ENCODE measurements at places on chromosomes 2 and 18.

DNA sequence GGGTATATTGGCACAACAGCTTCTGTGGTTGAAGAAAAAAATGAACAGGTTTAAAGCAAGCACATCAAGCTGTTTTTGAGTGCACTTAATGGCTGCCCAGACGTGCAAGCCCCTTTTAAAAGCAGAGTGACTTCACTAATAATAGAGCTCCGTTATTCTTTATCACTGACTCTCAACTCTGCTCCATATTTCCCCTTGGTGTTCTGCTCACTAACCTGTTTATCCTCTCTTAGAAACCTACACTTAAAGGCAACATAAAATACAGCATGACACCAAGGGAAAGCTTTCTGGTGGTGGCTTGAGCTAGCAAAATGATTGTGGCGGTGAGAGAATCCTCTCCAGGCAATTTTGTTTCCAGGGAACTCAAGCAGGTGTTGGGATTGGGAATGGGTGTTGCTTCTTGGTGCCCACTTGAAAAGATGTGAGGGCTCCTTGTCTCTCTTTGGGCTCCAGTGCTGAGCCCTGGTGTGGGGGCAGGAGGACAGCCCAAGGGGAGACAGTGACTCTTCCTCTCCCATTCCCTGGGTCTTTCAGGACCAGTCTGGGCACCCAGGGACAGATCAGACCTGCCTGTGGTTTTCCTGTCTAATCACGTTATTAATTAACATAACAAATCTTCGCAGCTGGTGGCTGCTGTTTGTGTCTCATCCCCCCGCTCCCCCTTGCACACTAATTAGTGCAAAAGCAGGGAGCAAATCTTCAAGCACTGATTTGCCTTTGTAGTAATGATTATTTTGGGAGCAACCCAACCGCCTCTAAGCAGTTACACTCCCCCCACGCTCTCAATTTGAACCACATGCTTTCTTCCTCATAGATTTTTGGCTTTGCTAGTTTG lies 289.4 kb upstream of the CXCR4 start:
- no peak for DNase-seq

DNA sequence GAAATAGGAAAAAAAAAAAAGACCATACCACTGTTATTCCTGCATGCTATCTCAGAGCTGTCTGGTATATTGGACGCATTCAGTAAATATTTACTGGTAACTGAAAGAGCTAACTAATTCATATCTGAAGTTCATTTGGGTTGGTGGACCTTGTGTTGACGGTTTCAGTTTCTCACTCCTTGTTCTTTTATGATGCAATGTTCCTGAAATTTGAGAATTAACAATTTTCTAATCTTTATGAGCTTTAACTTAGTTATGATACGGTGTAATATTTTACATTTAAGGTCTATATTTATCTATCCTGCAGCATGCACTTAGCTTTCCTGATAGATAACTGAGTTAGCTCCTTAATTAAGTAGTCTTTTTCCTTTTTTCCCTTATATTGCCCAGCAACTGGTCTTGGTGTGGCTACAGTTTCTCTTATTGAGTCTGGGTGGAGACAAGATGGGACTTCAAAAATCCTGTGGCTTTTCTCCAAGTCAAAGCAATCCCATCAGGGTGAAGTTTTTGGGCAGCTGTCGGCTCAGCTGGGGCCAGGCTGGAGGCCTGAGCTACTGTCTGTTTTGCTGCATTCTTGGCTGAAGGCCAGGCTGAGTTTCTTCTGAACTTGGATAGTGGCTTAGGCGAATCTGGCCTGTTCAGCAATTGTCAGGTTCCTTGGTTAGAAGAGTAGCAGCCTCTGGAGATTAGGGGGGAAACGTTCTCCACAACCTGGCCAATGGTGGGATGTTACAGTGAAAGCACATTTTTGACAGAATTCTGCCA lies 78.4 kb upstream of the MEX3C start:
- no peak for DNase-seq

GRCh38 chr2:240728827-240729226 lies 37.2 kb downstream of the AQP12A start:
- DNase-seq: no peak

- no peak for DNase-seq
Observed at GRCh38 chr2:85727798-85728197, 26.0 kb upstream of the ATOH8 start.

DNA sequence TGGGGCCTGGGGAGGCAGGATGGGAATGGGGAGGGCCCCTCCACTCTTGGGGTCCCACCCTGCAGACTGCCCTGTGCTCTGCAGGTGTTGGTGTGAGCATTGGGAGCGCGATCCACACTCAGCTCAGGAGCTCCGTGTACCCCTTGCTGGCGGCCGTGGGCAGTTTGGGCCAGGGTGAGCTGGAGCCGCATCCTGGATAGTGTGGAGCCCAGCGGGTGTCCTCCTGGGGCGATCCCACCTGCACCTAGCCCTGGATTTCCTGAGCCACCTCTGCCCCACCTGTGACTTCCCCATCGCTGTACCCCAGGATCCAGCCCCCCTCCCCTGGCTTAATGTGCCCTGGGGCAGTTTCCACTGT lies 2.6 kb downstream of the PROM2 start:
- no peak for DNase-seq

DNA sequence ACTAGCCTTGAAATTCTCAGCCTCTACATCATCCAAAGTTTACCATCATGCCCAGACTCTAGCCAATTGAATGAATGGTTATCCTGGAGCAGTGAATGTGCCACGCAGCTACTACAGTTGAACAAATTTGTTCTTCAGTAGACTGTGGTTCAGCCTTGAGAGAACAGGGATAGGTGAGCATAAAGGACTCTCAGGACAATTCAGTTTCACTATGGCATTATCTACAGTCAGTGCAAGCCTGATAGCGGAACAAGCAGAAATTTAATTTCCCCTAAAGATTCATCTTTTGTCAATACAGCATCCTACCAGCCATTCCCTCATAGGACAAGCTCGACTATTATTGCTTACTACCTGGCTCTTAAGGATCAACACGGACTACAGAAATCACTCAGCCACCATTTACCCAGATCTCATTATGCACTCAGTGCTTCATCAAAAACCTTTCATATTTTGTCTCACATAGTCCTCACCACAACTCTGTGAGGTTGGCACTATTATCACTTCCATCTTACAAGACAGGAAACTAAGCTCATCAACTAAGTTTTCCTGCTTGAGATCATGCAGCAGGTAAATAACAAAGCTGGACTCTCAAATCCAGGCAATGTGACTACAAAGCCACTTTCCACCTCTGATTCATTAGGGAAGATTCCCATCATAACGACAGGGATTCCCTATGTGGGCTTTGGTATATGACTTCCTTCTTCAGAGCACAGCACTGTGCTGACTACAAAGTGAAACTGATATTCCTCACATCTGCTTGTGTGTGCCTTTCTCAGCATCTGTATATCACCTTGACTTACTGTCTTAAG lies 181.5 kb upstream of the ACVR2A start:
- DNase-seq: no peak

GRCh38 chr18:57433482-57433881 lies 1.7 kb upstream of the ONECUT2 start:
- no peak for DNase-seq

DNA sequence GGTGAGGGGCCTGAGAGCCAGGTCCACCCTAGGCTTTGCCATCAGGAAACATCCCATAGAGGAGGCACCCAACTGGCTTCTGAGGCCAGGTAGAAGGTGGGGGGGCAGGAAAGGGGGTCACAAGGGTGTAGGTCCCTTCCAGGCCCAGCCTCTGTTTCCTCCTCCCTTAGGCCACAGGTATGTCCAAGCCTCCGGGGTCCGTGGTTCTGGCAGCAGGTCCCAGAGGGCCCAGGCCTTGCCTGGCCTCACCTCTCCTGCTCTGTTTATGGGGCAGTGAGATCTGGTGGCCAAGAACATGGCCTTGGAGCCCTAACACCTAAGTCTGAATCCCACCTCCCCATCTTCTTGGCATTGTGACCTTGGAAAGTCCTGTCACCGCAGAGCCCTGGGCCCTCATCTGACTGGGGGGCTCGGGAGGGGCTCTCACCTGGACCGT lies 21.6 kb upstream of the GPR17 start:
- no peak for DNase-seq

GRCh38 chr2:120820953-120821279 lies 85.2 kb downstream of the GLI2 start:
- DNase-seq: no peak

DNA sequence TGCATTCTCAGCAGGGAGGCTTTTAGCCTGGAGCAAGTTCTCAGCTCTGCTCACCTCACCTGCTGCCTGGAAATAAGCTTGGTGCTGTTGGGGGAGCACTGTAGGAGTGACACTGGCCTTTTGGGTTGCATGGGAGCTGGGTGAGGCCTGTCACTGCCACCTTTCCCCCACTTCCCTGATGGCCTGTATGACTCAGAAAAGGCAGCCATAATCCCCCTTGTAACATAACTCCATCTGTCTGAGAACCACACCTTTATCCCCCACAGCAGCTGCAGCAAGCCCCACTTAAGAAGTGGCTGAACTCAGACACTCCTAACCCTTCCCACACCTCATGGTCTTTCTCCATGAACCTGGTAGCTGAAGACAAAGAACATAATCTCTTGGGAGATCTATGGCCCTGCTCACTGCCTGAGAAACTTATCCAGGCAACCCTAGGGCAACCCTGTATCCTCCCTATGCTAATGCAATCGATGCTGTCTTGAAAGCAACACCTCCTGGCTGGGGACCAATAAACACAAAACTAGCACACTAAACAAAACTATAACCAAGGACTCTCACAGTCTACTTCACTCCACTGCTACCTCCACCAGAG lies 258.9 kb upstream of the OSR1 start:
- DNase-seq: no peak

- no peak for DNase-seq
Observed at GRCh38 chr2:236195726-236196125, 27.5 kb upstream of the GBX2 start.

DNA sequence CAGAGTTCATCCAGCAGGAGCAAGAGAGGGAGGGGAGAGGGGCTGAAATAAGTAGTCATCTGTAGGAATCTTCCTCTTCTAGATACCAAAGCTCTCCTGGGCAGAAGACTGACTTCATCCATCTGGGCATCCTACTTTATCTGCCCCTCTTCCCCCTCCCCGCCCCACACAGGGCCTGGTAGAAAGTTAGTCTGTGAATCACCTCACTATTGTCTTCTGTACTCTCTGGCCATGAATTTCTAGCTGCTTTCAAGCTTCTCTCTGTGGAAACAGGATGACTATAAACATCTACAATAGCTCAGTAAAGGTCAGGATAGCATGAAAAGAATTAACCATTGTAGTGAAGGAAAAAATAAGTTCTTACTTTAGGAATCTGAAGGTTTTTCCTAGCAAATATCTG lies 47.7 kb upstream of the RNU4ATAC start:
- DNase-seq: no peak

DNA sequence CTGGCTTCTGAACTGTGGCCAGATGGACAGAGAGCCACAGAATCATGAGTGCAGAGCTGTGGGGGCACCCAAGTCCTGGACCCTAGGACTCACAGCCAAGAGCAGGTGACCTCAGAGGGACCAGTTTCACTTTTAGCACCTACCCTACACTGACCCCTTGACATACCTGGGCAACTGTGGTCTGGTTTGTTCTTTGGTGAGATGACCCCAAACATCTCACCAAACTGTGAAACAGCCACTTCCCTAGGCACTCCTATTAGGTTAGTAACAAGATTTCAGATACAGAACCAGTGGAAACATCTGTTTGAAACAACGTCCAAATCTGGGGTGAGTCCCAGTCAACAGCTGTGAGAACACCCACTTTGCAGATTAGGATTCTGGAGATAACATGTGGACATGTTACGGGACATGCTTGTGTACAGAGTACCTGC lies 1.9 kb upstream of the ZFP36L2 start:
- DNase-seq: no peak

- DNase-seq: peak; percentile 58
Observed at GRCh38 chr2:205763708-205764211, 81.5 kb downstream of the NRP2 start.

DNA sequence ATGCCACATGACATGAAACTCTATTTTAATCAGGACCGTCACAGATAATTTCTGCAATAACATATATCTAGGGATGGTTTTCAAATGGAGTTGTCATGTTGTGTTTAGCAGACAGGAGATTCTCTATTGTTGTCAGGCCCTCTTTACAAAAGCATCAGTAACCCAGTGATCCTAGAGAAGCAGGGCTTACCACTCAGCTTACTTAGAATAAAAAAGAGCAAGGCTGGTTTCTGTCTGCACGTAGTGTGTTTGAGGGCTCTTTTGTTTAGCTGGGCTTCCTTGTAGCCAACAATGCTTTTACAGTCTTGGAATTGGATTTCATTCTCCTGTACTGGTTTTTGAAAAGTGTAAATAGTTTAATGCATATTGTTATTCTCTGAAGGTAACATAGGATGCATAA lies 210.5 kb upstream of the NRP2 start:
- no peak for DNase-seq

DNA sequence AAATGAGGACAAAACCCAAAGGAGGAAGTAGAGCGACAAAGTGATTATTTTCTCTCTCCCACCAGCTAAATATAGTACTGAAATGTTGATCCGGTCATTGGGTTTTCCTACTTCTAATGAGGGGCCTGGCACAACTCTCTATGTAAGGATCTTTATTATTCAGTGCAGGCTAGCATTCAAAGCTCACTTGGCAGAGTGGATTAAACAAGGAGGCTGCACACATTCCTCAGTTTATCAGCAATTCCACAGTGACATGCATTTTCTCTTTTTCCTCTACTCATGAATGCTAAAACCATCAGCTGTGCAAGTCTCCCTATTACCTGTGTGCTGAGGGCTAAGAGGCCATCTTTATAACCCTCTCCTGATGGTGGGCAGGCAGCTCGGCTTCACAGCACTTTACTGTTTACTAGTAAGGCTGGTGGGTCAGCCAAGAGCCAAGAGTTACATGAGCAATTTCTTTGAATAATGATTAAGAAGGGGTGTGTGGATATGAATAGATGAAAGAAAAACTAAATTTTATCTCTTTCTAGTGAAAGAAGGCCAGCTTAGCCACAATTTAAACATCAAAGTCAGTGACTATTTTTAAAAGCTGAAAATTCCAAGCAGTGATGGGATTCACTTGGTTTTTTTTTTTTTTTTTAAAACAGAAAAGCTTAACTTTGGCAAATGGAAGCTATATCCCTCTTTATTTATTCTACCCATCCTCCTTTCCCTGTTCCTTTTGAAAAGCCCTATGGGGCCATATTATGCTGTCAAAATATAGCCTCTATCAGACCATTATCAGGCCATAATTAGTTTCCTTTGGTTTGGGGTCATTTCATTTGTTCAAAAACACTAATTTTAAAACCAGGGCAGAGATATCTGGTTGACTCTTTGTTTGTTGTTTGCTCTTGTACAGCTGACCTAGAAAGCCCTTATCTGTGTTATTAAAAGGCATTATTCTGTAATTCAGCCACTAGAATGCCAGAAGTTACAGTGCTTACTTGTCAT lies 111.0 kb downstream of the RBM43 start:
- DNase-seq: no peak

GRCh38 chr2:203656522-203657287 lies 49.7 kb upstream of the CD28 start:
- DNase-seq: no peak

Measured in NCI-H1694 treated with DMSO at 0.1 percent for 48 hours (cell line).